ENCODE measurements at places on chromosomes 3 and 15. TPM values are rescaled to one million over a fixed set of nuclear protein-coding genes. Genes with fewer than 3 reads are reported as not detected.

FSTL1 gene
- total RNA-seq = 95.3 TPM

EID1 gene
- 133 TPM for total RNA-seq

GOLGA6L7 gene
- not detected for total RNA-seq

CADPS gene
- total RNA-seq = not detected

PAQR5 gene
- not detected for total RNA-seq

NUSAP1 gene
- 30.8 TPM for total RNA-seq

P2RY1 gene
- 0.51 TPM for total RNA-seq

SKOR1 gene
- total RNA-seq = under 0.01 TPM
